ENCODE measurements at places on chromosomes 2 and 18.

- no peak for DNase-seq
Measured at GRCh38 chr2:16452123-16452522, 213.5 kb downstream of the CYRIA start.

DNA sequence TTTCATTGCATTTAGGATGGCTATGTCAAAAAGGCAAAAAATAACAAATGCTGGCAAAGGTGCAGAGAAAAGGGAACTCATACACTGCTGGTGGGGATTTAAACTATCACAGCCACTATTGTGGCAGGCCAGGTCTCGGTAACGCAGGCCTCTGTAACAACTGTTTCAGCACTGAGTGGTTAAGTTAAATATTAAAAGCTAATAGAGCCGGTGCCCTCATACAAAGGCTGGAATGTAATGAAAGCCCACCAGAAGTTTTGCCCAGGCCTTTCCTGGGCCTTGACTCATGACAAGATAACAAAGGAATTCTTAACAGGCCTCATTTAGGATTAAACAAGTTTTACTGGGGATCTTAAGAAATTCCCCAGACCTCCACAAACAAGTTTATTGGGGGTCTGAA is 10.7 kb downstream of the MERTK start:
- DNase-seq: no peak

DNA sequence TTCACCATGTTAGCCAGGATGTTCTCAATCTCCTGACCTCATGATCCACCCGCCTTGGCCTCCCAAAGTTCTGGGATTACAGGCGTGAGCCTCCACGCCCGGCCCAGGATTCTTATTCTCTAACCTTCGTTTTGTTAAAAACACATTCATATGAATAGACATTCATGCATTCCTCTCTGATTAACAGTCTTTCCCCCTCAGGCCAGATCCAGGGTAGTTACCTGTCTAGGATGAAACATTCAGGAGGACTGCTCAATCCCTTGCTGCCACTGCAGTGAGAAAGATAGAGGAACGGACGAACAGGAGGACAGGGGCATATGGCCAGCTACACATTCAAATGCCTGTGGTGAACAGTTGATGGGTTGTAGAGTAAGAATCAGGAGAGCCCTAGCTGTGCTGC is 39.6 kb upstream of the EPC2 start:
- no peak for DNase-seq

DNA sequence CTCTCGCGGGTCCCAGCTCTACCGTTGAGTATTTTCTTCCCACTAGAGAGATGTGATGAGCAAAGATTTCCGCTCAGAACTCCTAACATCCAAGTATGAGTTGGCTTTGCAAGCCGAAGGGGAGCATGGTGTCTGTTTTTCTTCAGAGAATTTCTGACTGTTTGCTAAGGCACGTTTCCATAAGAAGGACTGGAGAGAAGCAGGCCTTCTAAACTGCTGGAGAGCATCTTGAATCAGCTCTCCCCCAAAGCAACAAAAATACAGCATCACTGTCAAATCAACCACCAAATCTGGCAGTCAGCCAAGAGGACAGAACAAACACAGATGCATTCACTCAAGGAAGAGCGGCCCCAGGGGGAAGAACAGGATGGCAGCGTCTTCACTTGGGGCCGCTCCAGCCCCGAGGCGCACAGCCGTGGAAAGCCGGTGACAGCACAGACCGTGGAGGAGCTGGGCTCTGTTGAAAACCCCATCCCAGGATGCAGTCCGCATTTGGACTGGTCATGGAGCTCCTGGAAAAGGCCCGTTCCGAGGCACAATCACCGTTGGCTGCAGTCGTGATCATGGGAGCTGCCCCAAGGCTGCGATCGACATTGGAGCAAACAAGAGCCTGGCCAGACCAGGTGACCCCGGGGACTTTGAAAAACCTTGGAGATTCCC is 101.4 kb downstream of the NFATC1 start:
- peak; percentile 57 for DNase-seq

DNA sequence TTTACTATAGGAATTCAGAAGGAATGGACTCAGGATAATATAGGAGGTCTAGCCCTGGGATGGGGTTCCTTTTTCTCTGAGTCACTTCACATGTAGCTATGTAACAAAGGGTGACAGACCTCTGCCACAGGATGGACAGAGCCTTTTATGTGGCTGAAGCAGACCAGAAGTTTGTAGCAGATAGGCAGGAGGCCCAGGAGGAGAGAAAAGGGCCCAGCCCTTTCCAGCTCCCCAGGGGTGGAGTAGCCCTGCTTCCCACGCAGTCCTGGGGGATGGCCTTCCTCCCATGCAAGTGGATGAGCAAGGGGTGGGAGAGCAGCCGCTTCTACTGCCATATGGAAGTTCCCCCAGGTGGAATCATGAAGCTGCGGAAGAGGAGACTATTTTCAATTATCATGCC is 40.3 kb downstream of the ARMC9 start:
- DNase-seq: no peak

DNA sequence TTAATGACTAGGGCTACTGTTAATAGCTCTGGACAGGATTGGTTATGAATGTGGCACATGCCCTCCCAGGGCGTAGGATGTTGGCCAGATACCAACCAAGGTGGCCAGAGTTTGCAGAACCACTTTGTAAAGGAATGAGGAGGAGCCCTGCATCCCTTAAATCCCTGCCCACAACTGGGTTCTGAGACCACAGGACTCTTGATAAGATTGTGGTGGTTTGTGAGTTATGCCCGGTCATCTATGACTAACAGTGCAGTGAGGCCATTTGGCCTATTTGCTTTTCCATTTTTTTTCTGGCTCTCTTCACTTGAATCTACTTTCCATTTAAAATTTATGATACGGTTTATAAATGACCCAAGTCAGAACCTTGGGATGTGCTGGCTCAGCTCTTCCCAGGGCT is 294.5 kb downstream of the PRKCE start:
- peak; percentile 84 for DNase-seq
